ENCODE measurements at places on chromosomes 2 and 18.

GRCh38 chr18:79603321-79604204 is 76.0 kb upstream of the CTDP1 start:
- no peak for DNase-seq

DNA sequence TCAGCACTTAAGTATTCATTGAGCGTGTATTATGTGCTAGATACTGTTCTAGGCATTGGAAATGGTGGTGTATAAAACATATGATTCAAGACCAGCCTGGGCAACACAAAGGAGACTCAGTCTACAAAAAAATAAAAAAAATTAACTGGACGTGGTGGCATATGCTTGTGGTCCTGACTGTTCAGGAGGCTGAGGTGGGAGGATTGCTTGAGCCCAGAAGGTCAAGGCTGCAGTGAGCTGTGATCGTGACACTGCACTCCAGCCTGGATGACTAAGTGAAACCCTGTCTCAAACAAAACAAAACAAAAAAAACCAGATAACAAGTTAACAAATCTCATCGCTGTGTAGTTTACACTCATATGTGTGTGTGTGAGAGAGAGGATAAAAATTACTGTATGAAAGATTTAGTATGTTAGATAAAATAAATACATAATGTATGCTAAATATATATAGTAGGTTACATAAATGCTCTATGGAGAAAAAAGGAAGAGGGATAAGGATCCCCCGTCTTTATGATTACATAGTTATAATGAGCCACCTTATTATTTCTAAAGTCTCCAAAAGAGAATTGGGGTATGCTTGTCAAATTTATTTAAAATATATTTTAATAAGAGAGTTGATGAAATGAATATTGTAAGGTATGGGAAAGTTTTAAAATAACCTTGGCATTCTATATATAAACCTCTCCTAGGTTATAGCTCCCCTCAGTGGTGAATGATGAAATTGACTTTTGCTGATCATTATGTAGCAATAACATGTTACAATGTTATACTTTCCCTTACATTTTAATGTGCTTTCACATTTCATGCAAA is 69.2 kb downstream of the EHBP1 start:
- DNase-seq: no peak

DNA sequence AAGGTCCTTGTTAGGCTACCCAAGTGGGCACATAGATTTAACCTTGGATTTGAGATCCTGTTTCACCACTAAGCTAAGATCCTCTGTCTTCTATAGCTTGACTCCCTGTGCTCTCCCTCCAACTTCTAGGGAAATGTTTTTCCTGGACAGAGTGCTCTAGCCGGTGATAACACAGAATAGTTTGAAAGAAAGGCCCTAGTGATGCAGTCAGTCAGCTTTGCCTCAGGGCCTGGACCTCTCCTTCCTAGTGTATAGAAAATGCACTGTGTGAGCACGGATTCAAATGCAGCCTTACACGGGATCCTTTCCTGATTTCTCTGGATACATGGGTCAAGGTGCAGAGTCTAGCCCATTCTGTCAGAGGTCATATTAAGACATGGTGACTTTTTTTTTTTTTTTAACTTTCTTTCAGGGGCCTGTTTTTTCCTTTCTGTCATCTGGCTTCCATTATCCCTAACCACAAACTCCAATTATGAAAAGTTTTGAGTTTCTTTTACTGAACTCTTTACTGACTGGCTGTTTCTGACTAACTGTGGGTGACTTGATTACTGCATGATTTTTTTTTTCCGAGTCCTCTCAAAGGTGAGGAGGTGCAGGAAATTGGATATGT is 122.6 kb downstream of the LRP1B start:
- no peak for DNase-seq

- no peak for DNase-seq
These were observed 9.8 kb downstream of the WDR43 start for GRCh38 chr2:28904295-28904694.

- no peak for DNase-seq
These were observed 217.2 kb downstream of the TMEM163 start for GRCh38 chr2:134501476-134502091.

DNA sequence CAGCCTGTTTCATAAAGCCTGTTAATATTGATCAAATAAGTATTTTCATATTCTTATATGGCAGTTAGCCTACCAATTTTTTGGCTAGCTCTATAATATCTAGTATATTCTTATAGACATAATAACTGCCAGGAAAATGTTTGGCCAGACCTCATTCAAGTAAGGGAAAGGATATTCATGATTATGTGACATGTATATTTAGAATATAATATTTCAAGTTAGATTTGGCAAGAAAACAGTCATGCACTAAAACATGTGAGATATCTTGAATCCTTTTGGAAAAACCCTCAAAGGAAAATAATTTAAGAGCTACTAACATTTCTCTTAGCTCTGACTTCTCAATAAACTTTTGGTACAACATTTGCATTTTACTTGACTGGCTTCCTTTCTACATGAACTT is 694.1 kb downstream of the PLCL1 start:
- no peak for DNase-seq

GRCh38 chr18:72692086-72692485 is 147.9 kb upstream of the CBLN2 start:
- DNase-seq: no peak

- DNase-seq: no peak
These were observed 43.2 kb downstream of the ZBTB7C start for GRCh38 chr18:48365965-48366364.

DNA sequence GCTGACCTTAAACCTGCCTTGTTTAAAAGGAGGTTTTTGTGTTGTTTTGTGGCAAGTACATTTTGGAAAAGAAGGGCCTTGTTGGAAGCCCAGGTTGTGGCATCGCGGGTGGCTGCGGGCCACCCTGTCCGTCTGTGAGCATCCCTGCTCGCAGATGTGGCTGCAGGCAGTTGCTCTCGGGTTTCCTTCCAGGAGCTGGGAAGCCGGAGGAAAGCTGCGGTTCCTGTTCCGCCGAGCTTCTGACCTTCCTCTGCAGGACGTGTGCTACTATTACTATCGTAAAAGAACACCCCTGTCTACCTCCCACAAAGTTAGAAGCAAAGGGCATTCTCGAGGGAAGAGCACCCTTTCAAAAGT is 766 bp downstream of the MFF start:
- DNase-seq: no peak

DNA sequence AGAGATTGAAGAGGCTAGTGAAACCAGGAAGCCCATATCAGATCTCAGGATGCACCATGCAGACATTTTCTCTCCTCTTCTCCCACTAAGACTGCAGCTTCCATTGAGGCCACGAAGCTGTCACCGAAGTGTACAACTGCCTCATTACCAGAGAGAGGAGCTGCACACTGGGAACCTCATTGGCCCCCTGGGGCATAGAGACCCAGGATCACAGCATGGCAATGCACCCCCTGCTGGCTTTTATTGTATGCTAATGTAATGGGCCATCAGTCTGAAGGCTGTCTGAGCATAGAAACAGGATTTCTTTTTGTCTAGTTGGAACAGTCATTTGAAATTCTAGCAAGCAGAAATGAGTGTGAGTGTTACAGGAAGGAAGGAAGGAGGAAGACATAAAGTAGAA is 861.6 kb upstream of the CELF4 start:
- no peak for DNase-seq

GRCh38 chr2:151103551-151103950 is 158.1 kb downstream of the RBM43 start:
- no peak for DNase-seq

- DNase-seq: no peak
These were observed 149.7 kb downstream of the EN1 start for GRCh38 chr2:118697781-118698180.

GRCh38 chr2:171957061-171957460 is 34.8 kb downstream of the HAT1 start:
- no peak for DNase-seq

GRCh38 chr2:108629417-108629816 is 89.9 kb upstream of the RANBP2 start:
- DNase-seq: no peak

DNA sequence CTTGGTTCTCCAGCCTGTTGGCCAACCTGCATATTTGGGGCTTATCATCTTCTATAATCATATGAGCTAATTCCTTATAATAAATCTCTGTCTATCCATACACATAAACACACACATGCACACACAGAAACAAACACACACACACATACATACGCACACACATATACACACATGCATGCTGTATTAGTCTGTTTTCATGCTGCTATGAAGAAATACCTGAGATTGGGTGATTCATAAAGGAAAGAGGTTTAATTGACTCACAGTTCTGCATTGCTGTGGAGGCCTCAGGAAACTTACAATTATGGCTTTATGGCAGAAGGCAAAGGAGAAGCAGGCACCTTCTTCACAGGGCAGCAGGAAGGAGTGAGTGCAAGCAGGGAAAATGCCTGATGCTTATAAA is 707.4 kb upstream of the CDH2 start:
- no peak for DNase-seq

GRCh38 chr2:209917154-209917771 is 85.2 kb upstream of the RPE start:
- DNase-seq: no peak

GRCh38 chr2:179141206-179141605 is 91.3 kb upstream of the CCDC141 start:
- DNase-seq: no peak

DNA sequence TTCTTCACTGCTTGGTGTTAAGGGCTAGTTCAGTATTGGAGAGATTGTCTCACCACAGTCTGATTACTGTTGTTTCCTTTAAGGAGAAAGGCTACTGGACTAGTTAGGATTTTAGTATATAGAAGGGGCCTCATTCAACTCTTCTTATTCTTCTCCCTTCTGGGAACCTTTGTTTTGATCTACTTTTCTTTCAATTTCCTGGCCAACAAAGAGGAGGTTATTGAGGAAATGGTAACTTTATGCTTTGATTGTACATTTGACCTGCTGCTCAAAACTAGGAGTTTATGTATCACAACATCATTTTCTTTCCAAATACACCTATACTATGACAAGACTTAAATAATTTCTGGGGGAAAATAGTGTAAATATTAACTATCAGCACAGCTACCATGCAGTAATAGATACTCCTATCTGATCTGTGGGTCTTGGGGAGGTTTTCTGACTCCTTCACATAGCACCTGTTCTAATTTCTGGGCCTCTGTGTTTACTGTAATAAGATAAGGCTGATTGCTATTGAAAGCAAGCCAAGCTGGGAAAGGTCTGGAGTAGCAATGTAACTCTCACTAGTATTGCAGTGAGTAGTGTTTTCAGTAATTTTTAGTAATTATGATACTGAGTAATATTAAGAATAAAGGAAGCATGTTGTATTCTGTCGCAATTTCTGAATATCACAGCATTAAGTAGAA is 395.3 kb downstream of the NUP35 start:
- DNase-seq: no peak

DNA sequence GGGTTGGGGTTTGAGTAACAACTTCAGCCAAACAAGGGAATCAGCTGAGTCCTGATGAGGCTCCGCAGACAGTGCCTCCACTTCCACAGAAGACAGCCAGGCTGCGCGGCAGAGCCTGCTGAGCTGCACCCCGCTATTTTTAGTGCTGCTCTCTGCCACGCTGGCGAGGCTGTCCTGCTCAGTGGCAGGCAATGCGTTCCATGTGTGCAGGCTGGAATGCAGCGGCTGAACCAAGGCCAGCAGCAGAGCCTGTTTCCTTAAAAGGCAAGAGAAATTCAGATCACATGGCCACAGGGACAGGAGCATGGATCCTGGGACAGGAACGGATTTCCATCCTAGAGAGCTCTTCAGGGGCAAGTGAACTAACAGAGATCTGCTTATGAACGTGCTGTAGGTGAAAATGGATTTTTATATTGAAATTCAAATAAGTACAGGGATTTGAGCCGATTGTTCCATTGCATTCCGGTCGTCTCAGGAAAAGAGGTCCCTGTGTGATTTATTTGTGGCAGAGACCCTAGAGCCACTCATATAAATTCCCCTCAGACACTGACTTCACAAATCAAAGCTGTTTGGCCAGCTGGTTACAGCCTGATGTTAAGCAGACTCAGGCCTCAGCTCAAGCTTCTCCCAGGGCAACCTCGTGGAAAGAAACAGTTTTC is 98.7 kb downstream of the COL6A3 start:
- DNase-seq: no peak

- no peak for DNase-seq
These were observed 47.6 kb downstream of the ODC1 start for GRCh38 chr2:10400568-10400977.

- DNase-seq: no peak
These were observed 332.6 kb downstream of the SOX11 start for GRCh38 chr2:6024784-6025183.

GRCh38 chr18:34901299-34901698 is 139.9 kb upstream of the MAPRE2 start:
- DNase-seq: no peak

GRCh38 chr18:8389391-8390340 is 219.6 kb upstream of the RAB12 start:
- DNase-seq: no peak

- DNase-seq: no peak
These were observed 18.4 kb upstream of the SLC20A1 start for GRCh38 chr2:112627060-112628040.

DNA sequence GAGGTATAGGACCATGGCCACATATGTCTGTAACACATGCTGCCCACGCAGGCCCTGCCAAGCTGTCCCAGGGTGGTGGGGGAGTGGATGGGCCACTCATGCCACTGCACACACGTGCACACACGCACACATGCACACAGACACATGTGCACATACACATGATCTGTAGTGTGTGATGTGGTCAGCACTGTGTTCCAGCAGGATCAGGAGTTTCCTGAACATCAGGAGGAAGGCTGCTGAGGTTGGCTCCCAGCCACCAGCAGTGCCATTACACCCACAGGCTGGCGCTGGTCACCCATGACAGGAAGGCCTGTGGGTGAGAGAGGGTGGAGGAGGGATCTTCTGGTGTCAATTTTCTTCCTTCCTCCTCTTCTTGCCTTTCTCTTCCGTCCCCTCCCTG is 44.7 kb downstream of the POMC start:
- no peak for DNase-seq

GRCh38 chr18:59728816-59729215 is 31.6 kb upstream of the CCBE1 start:
- DNase-seq: no peak

DNA sequence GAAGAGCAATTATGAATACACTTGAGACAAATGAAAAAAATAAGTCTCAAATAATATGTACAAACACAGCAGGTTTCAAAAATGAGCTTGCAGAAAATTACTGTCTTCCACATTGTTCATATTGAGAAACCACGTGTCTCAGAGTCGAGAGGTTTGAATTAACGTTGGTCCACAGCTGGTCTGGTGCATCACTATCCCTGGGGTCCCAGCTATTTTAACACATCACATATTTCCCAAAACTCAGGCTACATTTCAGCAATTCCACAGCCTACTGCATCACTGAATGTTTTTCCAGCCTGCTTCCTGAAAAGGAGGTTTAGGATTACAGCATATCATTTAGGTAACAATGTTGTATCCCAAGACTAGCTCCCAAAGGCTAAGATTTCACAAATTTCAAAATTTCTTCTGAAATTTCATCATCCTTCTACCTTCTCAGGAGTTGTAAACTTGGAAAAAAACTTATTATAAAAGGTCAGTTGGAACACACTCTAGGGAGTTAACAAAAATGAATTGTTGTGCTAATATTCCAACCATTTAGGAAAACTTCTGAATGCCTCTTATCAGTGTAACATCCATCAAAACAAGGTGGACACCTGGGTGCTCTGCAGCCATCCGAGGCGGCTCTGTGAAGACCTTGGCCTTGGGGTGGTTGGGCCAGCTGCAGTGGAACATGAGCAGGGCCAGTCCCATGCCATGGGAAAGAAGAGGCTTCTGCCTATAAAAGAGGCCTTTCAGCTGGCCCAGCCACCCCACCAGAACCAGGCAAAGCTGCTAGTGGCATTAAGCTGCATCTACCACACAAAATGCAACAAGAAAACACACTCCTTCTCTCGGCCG is 198.1 kb upstream of the RBBP8 start:
- DNase-seq: no peak

- DNase-seq: no peak
These were observed 354.8 kb downstream of the MEIS1 start for GRCh38 chr2:66789741-66790140.
